ENCODE measurements at places on chromosomes 2 and 18.
A peak's percentile ranks its signal among the peaks of the same experiment; 100 is the strongest.

GRCh38 chr2:157497638-157498314, 53.9 kb upstream of the CYTIP start:
- peak; percentile 38 for DNase-seq

GRCh38 chr18:8972116-8972515, 130.4 kb upstream of the NDUFV2 start:
- no peak for DNase-seq

- no peak for DNase-seq
Observed at GRCh38 chr2:191366199-191366598, 121.0 kb downstream of the MYO1B start.

DNA sequence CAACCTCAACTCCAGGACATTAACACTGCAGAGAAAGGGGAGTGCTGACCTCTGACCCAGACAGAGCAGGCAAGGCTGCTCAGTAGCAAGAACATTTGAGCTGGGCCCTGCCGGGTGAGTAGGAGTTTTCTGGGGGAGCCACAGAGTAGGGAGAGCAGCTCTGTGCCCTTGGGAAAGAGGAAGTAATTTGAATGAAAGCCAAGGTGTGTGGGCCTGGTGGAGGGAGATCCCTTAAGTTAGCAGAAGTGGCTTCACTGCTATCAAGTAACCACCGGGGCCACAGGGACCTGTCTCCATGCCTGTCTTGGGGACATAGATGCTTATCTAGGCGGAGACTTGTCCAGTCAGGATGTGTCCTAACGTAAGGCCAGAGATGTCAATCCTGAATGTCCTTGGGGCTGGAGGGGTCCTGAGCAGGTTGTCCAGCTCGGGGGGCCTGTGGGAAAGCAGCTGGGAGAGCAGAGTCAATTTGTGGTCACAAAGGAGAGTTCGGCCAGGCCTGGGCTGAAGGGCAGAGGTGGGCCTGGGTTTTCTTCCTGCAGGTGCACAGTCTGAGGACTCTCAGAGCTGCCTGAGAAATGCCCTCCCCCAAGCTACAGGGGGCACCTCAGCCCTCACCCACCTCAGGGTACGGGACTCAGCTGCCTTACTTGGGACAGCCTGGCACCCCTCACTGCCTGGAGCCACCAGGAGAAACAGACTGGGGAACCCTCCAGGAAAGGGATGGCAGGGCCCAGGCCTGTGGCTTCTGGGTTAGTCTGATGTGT, 15.0 kb upstream of the OTOF start:
- DNase-seq = no peak

GRCh38 chr2:15931319-15931890, 8.9 kb upstream of the MYCN start:
- DNase-seq = no peak

GRCh38 chr18:3175195-3175758, 44.5 kb downstream of the MYOM1 start:
- no peak for DNase-seq

DNA sequence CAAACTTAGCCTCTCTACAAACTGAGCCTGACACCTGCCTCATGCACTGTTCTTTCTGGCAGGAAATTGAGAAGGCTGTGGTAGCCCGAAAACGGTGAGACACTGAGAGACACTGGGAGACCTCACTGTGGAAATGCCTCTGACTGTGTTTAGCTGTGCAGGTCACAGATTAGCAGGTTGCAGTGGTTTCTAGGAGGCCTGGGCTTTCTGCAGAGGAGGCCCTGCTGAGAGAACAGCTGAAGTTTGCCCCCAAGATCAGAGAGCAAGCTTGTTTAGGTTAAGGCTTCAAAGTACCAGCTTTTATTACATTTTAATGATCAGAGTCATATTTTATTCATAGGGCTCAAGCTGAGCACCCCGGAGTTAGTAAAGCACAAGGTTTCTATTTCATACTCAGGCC, 68.7 kb upstream of the LYPD6 start:
- no peak for DNase-seq

DNA sequence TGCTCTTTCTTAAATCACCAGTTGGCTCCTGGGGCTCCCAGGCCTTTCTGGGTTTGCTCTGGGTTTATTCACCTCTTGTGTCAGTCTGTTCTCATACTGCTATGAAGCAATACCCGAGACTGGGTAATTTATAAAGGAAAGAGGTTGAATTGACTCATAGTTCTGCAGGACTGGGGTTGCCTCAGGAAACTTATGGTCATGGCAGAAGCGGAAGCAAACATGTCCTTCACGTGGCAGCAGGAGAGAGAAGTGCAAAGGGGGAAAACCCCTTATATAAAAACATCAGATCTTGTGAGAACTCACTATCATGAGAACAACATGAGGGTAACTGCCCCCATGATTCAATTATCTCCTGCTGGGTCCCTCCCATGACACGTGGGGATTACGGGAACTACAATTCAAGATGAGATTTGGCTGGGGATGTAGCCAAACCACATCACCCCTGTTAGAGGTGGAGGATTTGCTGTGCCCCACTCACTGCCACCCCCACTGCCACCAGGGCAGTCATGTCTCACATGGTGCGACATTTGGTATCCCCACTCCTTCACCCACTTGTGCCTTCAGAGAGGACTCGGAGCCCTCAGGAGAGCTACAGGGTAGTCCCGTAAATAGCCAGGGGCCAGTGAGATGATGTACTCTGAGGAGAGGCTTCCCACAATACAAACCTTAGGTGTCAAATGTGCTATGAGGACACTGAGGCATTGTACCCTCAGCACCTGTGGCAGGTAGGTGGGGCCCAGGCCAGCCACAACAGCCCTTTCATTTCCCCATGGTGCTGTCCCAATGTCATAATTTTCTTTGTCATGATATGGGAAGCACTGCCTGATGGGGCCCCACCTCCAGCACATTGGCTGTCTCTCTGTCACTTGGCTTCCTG, 35.7 kb downstream of the CDC42EP3 start:
- DNase-seq = no peak

DNA sequence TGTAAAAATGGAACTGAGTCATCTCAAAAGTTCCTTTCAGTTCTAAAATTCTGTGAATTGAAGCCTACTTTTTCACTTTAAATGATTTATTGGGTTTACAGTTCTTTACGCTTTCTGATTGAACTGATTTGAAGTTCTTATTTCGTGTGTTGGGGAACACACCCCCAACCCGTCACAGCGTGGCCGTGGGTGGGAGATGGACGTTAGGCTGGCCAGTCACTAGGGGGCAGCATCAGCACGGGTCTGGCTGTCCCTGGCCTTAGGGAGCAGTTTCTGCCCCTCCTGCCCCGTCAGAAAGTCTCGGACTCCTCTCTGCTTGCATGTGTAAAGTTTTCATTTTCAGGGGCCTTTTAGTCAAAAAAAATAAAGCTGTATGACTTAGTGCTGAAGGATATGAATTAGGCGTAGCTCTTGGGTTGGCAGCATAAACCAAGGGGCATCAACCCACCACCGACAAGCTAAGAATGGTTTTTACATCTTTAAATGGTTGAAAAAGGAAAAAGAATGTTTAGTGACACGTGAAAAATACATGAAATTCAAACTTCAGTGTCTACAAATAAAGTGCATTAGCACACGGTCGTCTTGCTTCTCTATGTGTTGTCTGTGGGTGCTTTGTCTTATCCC, 63.4 kb downstream of the ZCCHC2 start:
- DNase-seq = peak; percentile 75

GRCh38 chr18:26863921-26864497, 1.5 kb downstream of the AQP4 start:
- DNase-seq = no peak

- no peak for DNase-seq
Observed at GRCh38 chr2:37892436-37893114, 32.5 kb upstream of the RMDN2 start.

Data from urothelium cell line (cell line).